ENCODE measurements at places on chromosomes 5 and 9.

- no peak for DNase-seq
Measured at GRCh38 chr9:110410961-110411360, 73.3 kb upstream of the TXNDC8 start.

DNA sequence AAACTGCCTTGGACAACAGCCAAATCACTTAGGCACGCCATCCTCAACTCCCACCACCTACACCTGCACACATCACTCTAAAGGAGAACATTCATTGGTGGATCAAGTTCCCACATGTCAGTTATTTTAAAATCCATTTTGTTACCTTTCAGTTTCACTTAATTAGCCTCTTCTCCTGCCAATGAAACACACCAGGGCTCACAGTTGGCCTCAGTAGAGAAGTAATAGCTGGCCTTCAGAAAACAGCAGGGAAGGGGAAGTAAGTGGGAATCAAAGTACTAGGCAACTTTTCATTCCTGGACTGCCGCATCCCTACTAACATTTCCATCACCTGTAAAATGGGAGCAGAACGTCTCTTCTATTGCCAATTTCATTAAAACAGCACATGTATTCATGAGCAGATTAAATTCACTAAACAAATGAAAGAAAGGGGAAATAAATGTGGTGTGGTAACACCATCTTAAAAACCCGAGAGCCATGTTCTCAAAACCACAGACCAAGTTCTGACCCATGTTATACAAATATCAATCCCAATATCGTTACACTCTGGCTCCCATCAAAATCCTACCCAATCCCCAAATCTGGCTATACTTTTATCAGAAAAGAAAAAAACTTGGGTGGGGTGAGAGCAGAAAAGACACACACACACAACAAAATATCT is 1.7 kb downstream of the SIL1 start:
- DNase-seq: no peak

DNA sequence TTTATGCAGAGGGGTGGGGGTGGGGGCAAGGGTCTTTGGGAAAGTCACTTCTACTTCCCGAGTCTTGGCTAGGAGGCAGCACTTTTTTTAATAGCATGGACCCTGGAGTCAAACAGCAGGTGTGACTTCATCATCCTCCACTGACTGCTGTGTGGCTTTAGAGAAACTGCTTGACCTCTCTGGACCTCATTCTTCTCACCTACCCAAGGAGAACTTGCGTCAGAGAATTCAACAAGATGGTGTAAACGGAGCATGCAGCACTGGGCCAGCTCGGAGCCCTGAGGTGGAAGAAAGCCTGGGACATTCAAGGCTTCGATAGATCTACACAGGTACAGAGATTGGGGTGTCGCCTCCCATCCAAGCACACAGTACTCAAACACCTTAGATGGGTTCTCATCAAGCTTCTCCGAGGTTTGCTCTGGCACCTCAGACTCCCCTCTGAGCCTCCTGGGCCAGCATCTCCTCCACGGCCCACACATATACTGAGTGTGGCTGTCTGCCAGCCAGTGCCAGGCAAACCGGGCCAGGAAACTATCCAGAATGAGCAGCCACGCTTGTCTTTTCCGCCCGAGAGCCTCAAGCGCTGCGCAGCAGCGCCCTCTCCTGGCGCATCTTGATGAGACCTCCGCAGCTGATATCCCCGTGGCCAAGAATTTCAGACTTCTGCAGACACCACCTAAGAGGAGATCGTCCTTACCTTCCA is 4.6 kb upstream of the SLC25A48 start:
- no peak for DNase-seq

DNA sequence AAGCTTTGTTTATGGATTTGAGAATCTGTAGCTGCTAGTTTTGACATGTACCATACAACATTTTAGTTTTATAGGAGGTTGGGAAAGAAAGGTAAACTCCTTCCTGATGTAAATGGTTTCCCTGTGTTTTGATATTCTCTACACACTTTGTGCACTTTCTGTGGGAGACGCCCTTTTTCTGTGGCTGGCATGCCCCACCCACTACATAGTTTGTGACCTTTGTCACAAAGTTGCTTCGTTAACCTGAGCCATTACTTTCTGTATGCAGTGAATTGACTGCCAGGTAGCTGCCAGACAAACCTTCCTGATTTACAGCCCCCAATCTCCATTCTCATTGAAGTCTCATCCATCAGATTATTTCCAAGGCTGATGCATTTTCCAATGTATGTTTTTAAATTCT is 90.6 kb downstream of the NLN start:
- DNase-seq: no peak

DNA sequence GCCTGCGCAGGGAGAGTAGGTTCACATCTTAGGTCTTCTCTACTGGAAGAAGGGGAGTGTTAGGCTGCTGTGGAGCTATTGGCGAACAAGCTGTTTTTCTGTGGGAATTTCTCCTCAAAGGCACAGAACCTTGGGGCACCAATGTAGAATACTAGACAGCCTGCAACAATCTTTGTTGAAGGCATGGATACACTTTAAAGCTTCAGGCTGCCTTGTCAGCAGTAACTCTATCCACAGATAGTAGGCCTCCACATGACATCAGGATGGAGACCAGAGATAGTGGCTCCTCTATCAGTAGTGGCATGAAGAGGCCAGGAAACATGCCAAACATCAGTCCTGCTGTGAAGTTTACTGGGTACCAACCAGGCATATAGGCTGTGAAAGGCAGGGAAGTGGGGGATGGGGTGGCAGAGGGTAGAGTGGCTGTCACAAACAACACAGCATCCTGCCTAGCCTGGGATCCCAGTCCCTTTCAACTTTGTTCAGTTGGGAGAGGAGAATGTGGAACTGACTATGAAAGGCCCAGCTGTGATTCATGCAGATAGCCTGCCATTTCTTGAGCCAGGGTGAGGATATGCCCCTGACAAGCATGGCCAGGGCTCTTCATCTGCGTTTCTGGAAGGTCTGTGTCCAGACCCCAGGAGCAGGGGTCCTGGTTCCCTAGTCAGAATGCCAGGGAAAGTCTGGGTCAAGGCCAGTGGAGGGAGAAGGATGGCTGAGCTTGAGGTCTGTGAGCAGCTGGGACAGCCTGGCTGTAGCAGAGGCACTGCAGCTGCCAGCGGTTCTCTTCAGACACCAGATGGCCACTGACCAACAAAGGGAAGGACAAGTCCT is 1.0 kb upstream of the HK3 start:
- DNase-seq: no peak

GRCh38 chr9:106930477-106930876 is 67.5 kb downstream of the ZNF462 start:
- DNase-seq: no peak

DNA sequence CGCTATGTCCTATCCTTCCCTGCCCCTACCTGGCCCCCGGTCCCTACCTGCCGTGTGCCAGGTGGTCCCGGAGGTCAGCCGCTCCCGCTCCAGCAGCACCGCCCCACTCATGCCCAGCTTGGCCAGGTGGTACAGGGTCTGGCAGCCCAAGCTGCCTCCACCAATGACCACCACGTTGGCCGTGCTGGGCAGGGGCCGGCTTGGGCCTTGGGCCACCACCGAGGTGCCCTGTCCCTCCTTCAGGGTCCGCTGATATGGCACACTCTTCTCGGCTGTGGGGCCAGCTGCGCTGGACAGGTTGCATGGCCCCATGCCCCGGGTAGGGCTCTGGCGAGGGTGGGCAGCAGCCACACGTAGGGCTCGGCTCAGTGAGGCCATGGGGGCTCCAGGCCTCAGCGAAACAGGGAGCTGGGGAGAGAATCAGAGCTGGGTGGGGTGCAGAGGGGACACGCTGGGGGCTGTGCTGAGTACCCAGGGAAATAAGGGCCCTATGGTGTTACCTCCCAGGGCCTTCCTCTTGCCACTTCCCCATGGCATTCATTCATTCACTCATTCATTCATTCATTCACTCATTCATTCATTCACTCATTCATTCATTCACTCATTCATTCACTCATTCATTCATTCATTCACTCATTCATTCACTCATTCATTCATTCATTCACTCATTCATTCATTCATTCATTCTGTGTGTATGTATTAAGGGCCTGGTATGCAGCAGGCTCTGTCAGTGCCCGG is 4.2 kb downstream of the SARDH start:
- no peak for DNase-seq

DNA sequence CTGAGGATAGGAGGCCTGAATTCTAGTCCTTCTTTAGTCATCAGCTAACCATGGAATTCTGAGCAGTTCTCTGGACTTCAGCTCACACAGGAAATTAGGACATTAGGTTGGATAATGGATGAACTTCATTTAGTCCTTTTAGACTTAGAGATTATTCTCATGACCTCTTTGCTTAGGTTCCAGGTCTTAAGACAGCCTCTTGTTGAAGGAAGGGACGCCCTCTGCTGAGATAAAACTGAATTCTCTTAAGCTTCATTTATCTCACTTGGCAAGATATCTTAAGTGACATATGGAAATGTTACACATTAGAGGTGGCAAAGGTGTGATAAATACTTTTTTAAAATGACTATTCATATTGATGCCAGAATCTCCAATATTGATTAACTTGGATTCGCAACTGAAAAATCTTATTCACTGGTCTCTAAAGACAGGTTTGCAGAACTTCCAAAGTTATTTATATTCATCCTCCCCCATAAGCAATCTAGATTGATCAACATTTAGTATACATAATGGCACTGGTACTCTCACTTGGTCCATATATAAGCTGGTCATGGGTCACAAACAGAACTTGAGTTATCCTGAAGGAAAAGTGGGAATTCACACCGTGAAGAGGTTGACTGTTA is 16.9 kb upstream of the ZNF366 start:
- DNase-seq: peak; percentile 62

GRCh38 chr9:15308511-15308910 is 1.5 kb upstream of the TTC39B start:
- no peak for DNase-seq

GRCh38 chr5:172005708-172006320 is 624 bp downstream of the FBXW11 start:
- DNase-seq: no peak

GRCh38 chr5:74976651-74977050 is 75.7 kb downstream of the GCNT4 start:
- DNase-seq: no peak

GRCh38 chr9:14281876-14282275 is 32.1 kb downstream of the NFIB start:
- no peak for DNase-seq

All from GM12864 (cell line).